ENCODE measurements at places on chromosomes 12 and 14. TPM values are rescaled to one million over a fixed set of nuclear protein-coding genes. Genes with fewer than 3 reads are reported as not detected.

DNA sequence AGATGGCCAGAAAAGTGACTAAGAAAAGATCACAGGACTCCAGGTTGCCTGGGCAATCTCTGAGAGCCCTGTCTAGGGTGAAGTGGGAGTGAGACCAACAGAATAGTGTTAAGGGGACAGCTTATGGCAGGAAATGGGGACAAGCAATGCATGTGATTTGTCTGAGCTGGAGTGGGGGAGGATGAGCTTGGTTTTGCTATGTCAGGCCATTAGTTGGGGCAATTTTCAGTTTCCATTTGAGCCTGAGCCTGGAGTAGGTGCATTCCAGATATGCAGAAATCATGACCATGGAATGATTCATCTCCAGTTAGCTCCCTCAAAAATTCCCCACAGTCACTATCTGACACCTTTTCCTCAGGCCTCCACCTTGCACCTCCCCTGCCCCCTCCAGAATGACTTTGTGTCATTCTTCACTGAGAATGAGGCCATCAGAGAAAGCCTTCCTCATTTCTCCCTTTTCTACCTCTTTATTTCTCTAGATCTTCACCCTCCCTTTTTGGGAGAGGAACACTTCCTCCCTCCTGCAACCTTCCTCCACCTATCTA, 150.9 kb upstream of the PLEKHG7 start:
- no peak overlapping the region for H3K4me3 ChIP-seq
- H3K36me3 ChIP-seq, result peaks cover 4% of the 10 kb centered on the region
- H3K4me1 ChIP-seq, result peaks cover 6% of the 10 kb centered on the region
- no peaks in the 10 kb centered on the region for H3K27me3 ChIP-seq
- DNase-seq, result peak; percentile 66

DNA sequence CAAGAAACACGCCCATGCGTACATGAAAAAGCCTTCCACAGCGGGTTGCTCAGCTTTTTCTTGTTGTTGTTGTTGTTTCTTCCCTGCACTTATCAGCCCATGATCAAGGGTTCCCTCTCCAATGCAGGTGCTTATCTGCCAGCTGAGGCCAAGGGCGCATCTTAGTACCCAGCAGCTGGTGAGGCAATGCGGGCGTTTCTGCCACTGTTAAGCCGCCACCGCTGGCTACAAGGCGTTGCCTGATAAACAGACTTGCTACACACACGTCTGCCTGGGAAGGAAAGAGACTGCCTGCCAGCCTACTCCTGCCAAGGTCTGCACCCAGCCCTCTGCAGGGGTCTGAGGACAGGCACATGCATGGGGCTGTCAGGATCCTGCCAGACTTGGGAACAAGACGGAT, 345.9 kb downstream of the BCL11B start:
- no peaks in the 10 kb centered on the region for H3K27me3 ChIP-seq
- peaks cover 2% of the 10 kb centered on the region for H3K36me3 ChIP-seq
- H3K4me1 ChIP-seq, result peaks cover 46% of the 10 kb centered on the region
- no peak overlapping the region for H3K27ac ChIP-seq
- peak; percentile 26 for DNase-seq

GDF3 gene
- not detected for total RNA-seq

FAM222A gene
- 0.53 TPM for total RNA-seq

TTC6 gene
- total RNA-seq, result not detected

TAS2R19 gene
- total RNA-seq, result 2.1 TPM

TMPRSS12 gene
- total RNA-seq, result not detected

DNA sequence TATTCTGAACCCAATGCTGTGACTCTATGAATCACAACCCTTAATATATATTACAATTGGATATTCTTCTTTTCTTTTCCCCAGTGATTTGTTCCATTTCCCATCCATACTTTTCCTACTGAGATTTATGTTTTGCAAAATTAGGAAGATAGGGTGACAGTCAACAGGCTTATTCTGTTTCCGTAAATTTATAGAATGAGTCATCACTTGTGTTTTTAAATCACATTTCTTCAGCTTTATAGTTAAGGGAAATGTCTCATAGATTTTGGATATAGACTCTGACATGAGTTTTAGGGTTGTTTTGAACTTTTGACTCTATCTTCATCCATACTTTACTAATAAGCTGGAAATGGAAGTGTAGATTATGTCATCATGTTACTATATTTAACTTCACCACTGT, 661.6 kb upstream of the FBXO33 start:
- no peak for DNase-seq
- no peak overlapping the region for H3K4me3 ChIP-seq
- no peaks in the 10 kb centered on the region for H3K36me3 ChIP-seq
- H3K27ac ChIP-seq, result no peak overlapping the region

- peak within 1 kb of the TSS; percentile 94 for H3K4me3 ChIP-seq
- H3K27me3 ChIP-seq, result no peaks in the 10 kb centered on the region
- DNase-seq, result peak; percentile 23
- peaks cover 84% of the 10 kb centered on the region for H3K4me1 ChIP-seq
- peaks cover 20% of the 10 kb centered on the region for H3K36me3 ChIP-seq
These were observed at the start of gene CD27 for GRCh38 chr12:6444704-6445688. Gene CD27 (plus strand): TSS chr12:6444955. CDS start chr12:6445096, 141 bp downstream.

GRCh38 chr12:123905319-123905925, 67.2 kb downstream of the CCDC92 start:
- peaks cover 15% of the 10 kb centered on the region for H3K4me1 ChIP-seq
- DNase-seq, result peak; percentile 55
- H3K36me3 ChIP-seq, result no peaks in the 10 kb centered on the region
- H3K4me3 ChIP-seq, result no peak overlapping the region
- H3K27me3 ChIP-seq, result no peaks in the 10 kb centered on the region
- peak overlapping the region; percentile 25 for H3K27ac ChIP-seq

- no peak overlapping the region for H3K4me3 ChIP-seq
- H3K27ac ChIP-seq, result no peak overlapping the region
- peaks cover 35% of the 10 kb centered on the region for H3K4me1 ChIP-seq
- H3K36me3 ChIP-seq, result peaks cover 2% of the 10 kb centered on the region
- DNase-seq, result no peak
These were observed 82.9 kb downstream of the NCOR2 start for GRCh38 chr12:124484526-124484953.

LRRC43 gene
- 0.74 TPM for total RNA-seq

DNA sequence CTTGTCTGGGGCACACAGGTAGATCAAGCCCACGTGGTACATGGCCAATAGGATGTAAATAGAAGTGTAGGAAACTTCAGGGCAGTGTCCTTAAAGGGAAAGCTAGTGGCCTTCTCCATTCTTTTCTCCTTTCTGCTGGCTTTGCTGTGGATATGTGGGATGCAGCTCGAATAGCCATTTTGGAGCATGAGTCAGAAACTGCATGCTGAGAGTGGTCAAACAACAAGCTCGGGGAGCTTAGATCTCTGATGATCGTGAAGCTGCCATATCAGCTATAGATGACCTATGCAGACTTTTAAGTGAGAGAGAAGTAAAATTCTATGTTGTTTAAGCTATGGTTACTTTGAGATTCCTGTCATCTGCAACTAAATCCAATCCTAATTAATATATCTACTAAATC, 241.3 kb upstream of the DAAM1 start:
- H3K27ac ChIP-seq, result no peak overlapping the region
- H3K36me3 ChIP-seq, result no peaks in the 10 kb centered on the region
- H3K27me3 ChIP-seq, result no peaks in the 10 kb centered on the region
- no peaks in the 10 kb centered on the region for H3K4me1 ChIP-seq
- no peak overlapping the region for H3K4me3 ChIP-seq

DNA sequence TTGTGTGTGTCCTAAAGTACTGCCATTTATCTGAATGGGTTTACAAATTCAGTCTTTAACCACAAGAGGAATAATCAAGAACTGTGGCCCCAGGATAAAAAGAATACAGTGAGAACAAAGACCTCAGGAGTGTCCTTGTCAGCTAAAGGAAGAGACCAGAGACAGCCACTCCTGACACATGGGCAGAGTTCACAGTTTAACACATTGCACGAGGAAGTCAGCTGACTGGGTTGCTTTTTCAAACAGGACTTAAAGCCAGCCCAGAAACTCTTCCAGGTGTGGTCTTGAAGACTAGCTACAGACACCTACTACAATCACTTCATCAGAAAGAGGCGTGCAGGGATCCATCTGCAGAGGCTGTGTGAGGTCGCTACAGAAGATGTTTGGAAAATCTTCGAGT, 42.8 kb downstream of the GNS start:
- no peaks in the 10 kb centered on the region for H3K27me3 ChIP-seq
- H3K4me3 ChIP-seq, result no peak overlapping the region
- no peak for DNase-seq
- H3K4me1 ChIP-seq, result peaks cover 13% of the 10 kb centered on the region
